ENCODE measurements at places on chromosomes 12 and 14. TPM values are rescaled to one million over a fixed set of nuclear protein-coding genes. Genes with fewer than 3 reads are reported as not detected.

- DNase-seq: no peak
Observed at GRCh38 chr14:76926521-76927251, 100.5 kb downstream of the LRRC74A start.

GRCh38 chr14:36998686-36999085 is 173.7 kb downstream of the SLC25A21 start:
- no peak for DNase-seq

GRCh38 chr12:52822771-52823510 is 9.0 kb upstream of the KRT4 start:
- DNase-seq: no peak

GRCh38 chr12:57142727-57143126 is 4.7 kb downstream of the LRP1-AS start:
- DNase-seq: no peak

DNA sequence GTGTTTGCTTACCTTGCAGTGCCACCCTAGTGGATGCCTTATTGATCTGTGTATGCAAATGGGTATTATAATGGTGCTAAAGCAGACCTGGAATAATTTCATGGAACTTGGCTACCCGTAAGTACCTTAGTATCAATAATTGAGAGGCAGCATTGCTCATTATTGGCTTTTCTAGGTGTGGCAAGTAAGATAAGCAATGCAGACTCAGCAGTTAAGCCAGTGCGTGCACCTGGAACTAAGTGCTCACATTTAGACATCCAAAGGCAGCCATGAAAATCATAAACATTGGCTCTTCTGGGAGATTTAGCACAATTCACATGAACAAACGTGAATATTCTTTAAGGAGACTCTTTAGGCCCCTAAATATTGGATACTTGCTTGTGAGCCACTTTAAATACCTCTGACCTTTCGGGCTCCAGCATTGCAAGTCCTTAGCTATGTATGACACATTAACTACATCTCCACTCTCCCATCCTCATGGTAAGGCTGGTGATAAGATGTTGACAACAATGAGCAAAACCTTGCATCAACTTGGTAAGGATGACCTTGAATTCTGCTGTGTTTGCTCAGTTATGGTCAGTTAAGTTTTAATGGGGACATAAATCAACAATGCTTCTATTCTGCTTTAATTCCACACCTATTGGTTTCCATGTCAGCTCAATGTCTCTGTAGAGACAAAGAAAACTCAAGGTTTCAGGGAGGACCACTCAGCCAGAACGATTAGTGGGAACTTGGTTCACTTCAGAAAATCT is 112.0 kb downstream of the SLC5A8 start:
- peak; percentile 56 for DNase-seq

DNA sequence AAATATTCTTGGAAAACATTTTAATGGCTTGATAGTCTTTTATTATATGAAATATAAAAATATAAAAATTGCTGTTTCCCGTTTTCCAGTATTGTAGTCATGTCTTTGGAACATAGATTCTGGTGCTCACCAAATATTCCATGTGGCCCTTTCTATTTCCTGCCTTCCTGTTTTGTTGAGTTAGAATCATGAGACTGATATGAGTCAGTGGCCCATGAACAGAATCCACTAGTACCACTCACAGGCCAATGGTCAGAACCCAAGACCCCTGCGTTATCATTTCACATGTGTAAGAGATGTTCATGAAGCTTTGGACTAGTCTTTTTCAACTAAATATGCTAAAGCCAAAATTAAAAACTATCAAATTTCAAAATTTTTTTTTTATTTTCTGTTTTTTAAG is 56.9 kb downstream of the BICD1 start:
- no peak for DNase-seq

- DNase-seq: no peak
Observed at GRCh38 chr12:93741659-93742109, 64.5 kb downstream of the CRADD start.

DNA sequence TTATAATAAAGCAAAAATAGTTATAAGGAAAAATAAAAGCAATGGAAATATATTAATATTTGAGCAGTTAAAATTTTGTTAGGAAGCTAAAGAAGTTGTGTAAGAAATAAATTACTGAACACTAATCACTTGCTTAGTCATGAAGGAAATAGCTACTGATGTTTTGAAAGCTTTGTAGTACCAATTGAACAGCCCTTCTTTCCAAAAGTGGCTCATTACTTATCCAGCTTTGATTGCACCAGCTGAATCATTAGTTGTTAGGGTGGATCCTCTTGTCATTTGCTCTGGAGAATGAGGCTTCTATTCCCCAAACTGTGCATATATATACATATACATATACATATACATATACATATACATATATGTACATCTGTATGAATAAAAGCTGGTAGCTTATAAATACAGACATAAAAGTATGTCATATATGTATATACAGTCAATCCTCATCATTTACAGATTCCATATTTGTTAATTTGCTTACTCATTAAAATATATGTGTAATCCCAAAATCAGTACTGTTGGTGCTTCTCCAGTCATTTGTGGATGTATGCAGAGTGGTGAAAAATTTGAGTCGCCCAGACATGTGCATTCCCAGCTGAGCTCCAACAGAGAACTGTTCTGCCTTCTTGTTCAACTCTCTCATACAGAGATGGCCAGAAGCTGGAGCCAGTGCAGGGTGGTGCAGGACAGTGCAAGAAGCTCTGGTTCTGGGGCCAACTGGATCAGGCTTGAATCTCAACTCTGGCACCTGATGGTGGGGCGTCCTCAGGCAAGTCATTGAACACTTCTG is 214.1 kb downstream of the RPAP3 start:
- no peak for DNase-seq

GRCh38 chr14:99062772-99063418 is 209.1 kb downstream of the BCL11B start:
- DNase-seq: no peak

DNA sequence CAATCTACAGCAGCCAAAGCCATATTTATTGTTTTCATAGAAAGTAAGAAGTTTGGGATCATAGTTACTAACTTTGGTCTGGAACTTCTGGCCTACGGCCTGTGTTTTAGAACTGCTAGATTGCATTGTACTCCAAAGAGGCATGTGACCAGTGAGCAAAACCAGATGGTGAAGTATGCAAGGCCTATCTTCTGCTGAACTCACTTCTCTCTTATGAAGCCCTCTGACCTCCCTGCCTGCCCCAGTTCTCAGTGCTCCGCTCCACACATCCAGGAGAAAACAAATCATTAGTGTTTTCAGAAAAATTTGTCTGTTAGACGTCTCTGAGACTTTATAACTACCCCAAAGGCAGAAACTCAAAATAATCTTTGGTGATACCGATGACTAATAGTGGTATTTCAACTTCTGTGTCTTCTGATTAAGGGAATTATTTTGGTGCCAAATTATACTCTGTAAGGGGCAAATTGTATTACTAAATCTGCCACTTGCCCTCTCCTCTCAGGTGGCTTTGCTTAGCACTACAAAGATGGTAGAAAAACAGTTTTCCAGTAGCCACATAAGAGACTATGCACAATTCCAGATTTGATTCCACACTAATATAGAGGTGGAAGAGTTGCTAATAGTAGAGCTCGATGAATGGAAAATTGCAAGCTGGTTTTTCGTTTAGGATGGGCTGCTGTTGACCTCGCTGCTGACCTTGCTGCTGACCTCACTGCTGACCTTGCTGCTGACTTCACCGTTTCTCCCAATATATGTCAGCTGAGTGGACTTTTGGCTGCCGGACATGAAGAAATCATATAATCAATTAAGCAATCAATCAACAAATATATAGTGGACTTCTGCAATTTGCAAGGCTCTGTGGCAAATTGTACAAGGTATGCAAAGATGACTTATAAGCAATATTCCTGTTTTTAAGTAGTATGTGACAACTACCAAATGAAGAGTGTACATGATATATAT is 147.5 kb downstream of the KITLG start:
- DNase-seq: no peak

DNA sequence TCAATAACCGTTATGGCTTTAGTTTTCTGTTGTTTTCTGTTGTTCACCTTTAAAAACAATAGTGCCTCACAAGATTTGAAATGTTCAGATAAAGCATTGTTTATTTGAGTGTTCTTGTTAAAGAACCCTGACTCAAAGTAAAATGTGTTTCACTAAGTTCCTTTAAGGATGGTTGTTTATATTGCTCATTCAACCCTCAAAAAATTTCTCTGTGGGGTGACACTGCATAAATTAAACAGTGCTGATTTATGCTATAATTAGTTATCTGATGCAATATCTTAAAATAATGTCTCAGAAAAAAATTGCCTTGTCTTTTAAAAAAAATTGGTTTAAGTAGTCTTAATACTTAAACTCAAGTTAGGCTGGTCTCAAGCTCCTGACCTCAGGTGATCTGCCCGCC is 775.1 kb downstream of the FLRT2 start:
- DNase-seq: no peak

GRCh38 chr14:23930742-23931141 is 22.8 kb upstream of the DHRS4 start:
- DNase-seq: no peak

- DNase-seq: no peak
Observed at GRCh38 chr12:1691123-1692007, 495 bp downstream of the ADIPOR2 start.

- no peak for DNase-seq
Observed at GRCh38 chr12:102379346-102380162, 100.8 kb downstream of the IGF1 start.

GRCh38 chr12:40263616-40264409 is 39.0 kb downstream of the LRRK2 start:
- no peak for DNase-seq

GRCh38 chr14:34302654-34303053 is 159.4 kb downstream of the SPTSSA start:
- DNase-seq: no peak

GRCh38 chr12:56437430-56438176 is 11.6 kb downstream of the TIMELESS start:
- DNase-seq: no peak

DNA sequence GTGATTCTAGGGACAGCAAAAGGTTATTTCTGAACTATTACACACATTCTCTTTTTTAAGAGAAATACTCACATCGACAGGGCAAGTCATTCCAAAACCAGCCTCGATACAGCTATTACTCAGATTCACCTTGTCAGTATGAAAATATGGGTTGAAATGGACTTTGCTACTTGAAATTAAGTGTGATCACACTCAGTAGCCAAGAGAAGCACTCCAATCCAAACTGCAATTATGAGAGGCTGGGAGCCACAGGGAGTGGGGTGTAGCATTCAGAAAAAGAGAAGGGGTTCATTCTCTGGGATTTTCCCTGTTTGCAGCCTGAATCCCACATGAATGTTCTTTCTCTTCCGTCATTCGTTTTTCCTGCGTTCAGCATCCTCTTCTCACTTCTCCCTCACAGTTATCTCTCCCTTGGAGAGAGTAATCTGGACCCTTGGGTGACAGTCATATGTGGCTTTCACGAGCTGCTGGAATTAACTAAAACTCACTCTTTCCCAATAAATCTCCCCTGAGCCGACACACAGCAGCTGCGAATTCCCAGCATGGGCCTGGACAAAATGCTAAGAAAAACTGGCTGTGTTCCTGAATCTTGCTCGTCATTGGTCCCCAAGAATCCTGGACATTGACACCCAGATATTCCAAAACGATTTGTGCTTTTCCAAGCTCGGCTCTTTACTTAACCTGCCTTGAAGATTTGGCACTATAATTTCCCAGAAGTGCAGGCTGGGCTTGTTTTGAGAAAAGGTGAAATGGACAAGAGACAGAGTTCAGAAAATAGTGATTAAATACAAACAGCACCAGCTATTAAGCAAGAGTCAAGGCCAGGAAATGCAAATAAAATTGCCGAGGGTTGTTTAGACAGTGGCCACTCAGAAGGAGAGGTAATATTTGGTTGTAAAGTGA is 199.5 kb upstream of the PLEKHG7 start:
- no peak for DNase-seq

GRCh38 chr14:22509036-22509709 is 79.9 kb downstream of the DAD1 start:
- DNase-seq: no peak

DNA sequence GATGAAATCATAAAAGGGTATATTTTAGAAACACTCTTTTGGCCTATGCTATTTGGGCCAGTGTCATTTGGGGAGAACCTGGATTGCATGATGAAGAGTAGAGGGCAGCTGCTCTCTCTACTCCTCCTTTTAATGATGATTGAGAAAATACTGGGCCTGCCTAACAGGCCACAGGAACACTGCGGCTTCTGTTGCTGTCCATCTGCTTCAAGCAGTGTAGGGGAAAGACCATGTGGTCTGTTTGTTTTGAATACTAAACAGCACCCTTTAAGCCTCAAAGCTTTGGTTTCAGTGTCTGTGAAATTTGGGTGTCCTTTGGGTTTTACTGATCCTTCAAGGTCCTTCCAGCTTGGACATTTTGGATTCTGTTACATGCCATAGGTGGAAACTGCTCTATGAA is 78.0 kb downstream of the TTC6 start:
- no peak for DNase-seq

- DNase-seq: no peak
Observed at GRCh38 chr14:50602035-50602434, 42.1 kb downstream of the ATL1 start.

- no peak for DNase-seq
Observed at GRCh38 chr12:4446335-4446734, 720 bp upstream of the FGF6 start.

GRCh38 chr12:49358483-49359141 is 8.7 kb upstream of the SPATS2 start:
- no peak for DNase-seq

- no peak for DNase-seq
Observed at GRCh38 chr14:49767270-49767570, 733 bp upstream of the KLHDC2 start.

GRCh38 chr14:70755655-70756054 is 53.7 kb downstream of the MAP3K9 start:
- no peak for DNase-seq

- no peak for DNase-seq
Observed at GRCh38 chr14:76024211-76024907, 38.8 kb downstream of the IFT43 start.

- no peak for DNase-seq
Observed at GRCh38 chr14:24399447-24399822, 632 bp downstream of the NYNRIN start.

GRCh38 chr12:115185506-115185905 is 501.5 kb upstream of the TBX3 start:
- no peak for DNase-seq

GRCh38 chr12:108975024-108975593 is 45.8 kb downstream of the SVOP start:
- DNase-seq: no peak

- DNase-seq: no peak
Observed at GRCh38 chr12:11702959-11703358, 53.5 kb downstream of the ETV6 start.

The ESYT1 gene
- total RNA-seq: 213 TPM

The SIX6 gene
- not detected for total RNA-seq

The KNTC1 gene
- total RNA-seq: 12.4 TPM

The INHBC gene
- not detected for total RNA-seq

The BEGAIN gene
- 3.2 TPM for total RNA-seq

The TMEM229B gene
- total RNA-seq: 0.21 TPM

The NXPH4 gene
- 5.9 TPM for total RNA-seq

The LTBP2 gene
- total RNA-seq: 81.5 TPM

The TEX22 gene
- total RNA-seq: 0.27 TPM

The C12orf60 gene
- total RNA-seq: 4.9 TPM

The FBXO34 gene
- 18.4 TPM for total RNA-seq

The C1S gene
- total RNA-seq: 4.0 TPM

The KRT3 gene
- not detected for total RNA-seq

The RNASE7 gene
- not detected for total RNA-seq

The KRT72 gene
- total RNA-seq: not detected

The TSPAN31 gene
- total RNA-seq: 77.1 TPM

The MORN3 gene
- 0.89 TPM for total RNA-seq

The TSHR gene
- total RNA-seq: not detected
